ENCODE measurements at places on chromosomes 3 and 15. TPM values are rescaled to one million over a fixed set of nuclear protein-coding genes. Genes with fewer than 3 reads are reported as not detected.

The CNBP gene
- 355 TPM for total RNA-seq

- no peaks in the 10 kb centered on the region for H3K4me1 ChIP-seq
- DNase-seq: no peak
- no peaks in the 10 kb centered on the region for H3K36me3 ChIP-seq
- no peaks in the 10 kb centered on the region for H3K27me3 ChIP-seq
- H3K27ac ChIP-seq: no peak overlapping the region
These were observed 70.2 kb downstream of the APBA2 start for GRCh38 chr15:28955993-28956421.

- no peaks in the 10 kb centered on the region for H3K27me3 ChIP-seq
- H3K4me3 ChIP-seq: no peak overlapping the region
- no peak overlapping the region for H3K27ac ChIP-seq
These were observed 259.9 kb upstream of the SLCO3A1 start for GRCh38 chr15:91593653-91594052.

The OXSR1 gene
- total RNA-seq: 12.9 TPM

DNA sequence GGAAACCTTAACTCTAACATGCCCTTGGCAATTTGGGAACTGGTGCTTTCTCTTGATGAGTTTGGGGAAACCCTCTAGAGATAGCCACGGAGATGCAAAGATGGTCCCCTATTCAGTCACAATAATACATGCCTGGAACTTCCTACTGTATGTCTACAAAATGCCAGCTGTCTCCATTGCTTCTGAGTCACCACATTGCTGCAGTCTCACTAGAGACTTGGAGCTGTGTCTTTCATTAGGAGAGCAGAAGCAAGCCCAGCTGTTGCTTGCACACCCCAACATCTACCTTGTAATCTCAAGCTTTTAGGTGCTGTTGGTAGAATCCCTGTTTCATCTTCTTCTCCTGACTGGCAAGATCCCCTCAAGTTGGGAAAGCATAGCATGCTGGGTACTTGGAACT lies 261.0 kb downstream of the ADAMTSL3 start:
- no peak overlapping the region for H3K4me3 ChIP-seq
- H3K36me3 ChIP-seq: no peaks in the 10 kb centered on the region
- H3K27me3 ChIP-seq: no peaks in the 10 kb centered on the region
- DNase-seq: no peak
- H3K4me1 ChIP-seq: no peaks in the 10 kb centered on the region

Data from uterus (tissue), 4 donors.